HT1080 (cell line): ENCODE measurements at places on chromosomes 7 and 10.

- no peak for DNase-seq
These were observed 7.1 kb downstream of the R3HCC1L start for GRCh38 chr10:98141484-98142073.

DNA sequence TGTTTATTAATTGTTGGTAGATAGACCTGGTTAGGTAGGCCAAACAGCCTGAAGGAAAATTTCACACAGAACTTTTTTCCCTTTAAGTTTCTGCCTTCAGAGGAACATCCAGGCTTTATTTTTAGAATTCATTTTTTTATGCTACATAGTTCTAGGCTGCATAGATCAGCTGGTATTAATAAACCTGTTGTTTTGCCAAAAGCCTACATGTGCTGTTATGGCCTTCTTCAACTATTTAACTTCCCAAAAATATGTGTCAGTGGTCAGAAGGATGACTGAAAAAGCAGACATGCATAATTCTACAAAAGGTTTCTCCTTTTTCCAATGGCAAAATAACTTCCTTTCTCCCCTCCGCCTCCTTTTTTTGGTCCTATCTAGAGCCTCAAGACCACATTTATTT lies 303.0 kb upstream of the DKK1 start:
- no peak for DNase-seq

- DNase-seq, result no peak
These were observed 77.5 kb downstream of the SDK1 start for GRCh38 chr7:3378390-3379150.

- DNase-seq, result no peak
These were observed 319.1 kb downstream of the KIF20B start for GRCh38 chr10:90020506-90020905.
